ENCODE measurements at places on chromosomes 6 and 20.

DNA sequence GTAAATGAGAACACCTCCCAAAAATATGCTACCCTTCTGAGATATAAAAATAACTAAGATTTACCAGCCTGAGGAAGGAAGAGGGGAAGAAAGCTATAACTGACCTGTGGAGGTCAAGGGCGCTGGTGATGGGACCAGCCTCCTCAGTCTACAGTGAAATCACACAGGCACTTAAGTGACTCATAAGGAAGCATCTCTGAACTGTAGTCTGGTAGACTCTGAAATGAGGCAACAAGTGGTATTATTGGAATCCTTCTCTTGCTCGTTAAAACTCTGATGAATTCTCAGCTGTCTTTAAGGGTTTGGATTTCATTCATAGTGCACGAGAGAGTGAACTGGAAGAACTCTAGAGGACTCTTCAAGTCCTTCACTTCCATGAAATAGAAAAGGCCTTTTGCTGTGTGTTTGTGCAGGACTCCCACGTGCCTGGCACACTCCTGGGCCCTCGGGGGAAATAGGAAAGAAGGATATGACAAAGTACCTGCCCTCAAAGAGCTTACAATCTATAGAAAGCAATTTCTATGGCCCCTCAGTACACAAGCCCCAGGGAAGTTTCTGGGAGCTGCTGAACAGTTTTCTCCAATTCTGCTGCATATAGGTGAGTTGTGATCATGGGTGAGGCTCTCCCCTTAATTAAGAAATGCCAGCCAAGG lies 231.8 kb upstream of the RREB1 start:
- peak; percentile 26 for DNase-seq

DNA sequence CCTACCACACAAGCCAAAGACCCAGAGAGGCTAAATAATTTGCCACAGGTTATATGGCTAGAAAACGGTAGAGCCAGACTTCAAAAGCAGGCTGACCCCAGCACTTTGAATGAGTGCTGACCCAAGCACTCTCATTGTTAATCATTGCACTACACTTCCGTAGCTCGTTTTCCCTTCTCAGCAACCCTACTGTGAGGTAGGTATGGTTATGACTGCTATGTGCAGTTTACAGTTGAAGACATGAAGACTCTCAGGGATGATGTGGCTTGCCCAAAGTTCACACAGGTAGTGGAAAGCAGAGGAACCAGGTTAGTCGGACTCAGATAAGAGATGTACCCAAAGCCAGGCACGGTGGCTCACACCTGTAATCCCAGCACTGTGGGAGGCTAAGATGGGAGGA lies 33.5 kb upstream of the RIMS4 start:
- no peak for DNase-seq

DNA sequence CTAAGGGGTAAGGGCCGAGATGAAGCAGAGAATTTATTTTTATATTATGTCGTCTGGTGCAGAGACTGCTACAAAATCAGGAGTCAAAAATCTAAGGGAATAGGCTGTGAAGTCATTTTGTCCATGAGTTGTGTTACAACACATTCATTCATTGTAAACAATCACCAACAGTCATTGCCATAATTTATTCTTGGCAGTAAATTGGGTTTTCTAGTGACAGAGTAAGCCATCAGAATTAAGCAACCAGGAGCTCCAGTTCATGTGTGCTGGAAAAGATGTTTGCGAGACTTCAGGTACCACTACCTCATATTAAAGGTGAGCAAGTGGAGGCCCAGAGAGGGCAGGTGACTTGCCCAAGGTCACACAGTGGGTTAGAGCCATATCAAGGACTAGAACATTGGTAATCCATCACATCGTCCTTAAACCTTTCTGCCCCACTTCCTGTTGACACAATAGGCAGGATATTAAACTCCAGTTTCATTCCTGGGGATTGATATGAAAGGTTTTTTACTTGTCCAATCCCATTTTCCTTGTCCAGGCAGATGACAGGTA lies 46.0 kb downstream of the E2F3 start:
- DNase-seq = no peak

DNA sequence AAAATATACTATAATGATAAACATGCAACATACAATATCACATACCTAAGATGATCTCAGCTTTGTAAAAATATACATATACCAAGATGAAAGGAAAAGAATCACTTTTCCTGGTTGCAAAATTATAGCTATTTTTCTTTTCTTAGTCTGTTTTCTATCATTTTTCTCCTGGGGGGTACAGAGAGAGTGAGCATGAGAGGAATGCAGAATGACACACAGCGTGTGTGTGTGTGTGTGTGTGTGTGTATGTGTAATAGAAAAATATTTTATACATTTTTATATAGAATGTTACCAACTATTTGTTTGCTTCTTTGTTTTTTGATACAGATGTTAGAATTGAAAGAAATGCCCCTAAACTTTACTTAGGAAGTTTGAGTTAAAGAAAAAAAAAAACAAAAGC lies 64.3 kb downstream of the FAM83B start:
- no peak for DNase-seq

GRCh38 chr6:16238057-16238962 lies at the start of gene GMPR:
TSS of gene GMPR (plus strand) at chr6:16238587. CDS start at chr6:16238694, 107 bp downstream.
- no peak for DNase-seq

GRCh38 chr20:38237381-38237780 lies 23.2 kb downstream of the KIAA1755 start:
- no peak for DNase-seq

GRCh38 chr6:13139119-13139518 lies 189.2 kb downstream of the TBC1D7 start:
- DNase-seq = no peak

GRCh38 chr6:71289802-71290175 lies 1.2 kb downstream of the OGFRL1 start:
- no peak for DNase-seq

GRCh38 chr6:53943395-53943794 lies 148.6 kb downstream of the LRRC1 start:
- no peak for DNase-seq

DNA sequence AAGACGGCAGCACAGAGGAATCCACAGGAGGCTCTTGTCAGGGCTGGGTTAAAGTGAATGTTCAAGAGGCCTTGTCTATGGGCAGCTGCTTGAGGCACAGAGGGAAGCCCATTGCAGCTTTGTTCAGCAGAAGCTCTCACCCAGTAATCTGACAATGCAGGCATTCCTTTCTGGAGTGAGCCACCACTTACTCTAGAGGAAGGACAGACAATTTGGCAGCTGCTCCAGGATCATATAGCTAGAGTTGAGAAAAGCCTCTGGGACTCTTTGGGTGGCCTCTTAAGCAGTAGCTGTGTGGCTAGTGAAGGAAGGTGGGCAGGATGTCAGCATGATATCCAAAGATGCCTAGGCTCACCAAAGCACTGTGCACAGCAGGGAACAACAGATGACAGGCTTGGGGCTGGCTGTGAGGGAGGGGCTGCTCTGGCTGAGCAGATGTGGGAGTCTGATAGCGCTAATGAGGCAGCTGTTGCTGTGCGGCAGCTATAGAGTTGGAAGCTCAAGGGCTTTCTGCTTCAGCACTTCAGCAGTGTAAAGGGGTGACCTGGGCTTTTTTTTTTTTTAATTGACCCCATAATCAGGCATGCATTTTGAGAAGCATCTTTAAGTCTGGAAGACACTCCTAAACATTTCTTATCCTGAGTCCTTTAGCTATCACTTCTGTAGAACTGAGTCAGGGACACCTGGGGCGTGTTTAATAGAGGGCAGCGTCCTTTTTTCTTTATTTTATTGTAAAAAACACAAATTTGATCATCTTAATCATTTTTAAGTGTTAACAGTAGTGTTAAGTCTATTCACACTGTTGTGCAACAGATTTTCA lies 27.2 kb downstream of the CMTR1 start:
- DNase-seq = no peak

DNA sequence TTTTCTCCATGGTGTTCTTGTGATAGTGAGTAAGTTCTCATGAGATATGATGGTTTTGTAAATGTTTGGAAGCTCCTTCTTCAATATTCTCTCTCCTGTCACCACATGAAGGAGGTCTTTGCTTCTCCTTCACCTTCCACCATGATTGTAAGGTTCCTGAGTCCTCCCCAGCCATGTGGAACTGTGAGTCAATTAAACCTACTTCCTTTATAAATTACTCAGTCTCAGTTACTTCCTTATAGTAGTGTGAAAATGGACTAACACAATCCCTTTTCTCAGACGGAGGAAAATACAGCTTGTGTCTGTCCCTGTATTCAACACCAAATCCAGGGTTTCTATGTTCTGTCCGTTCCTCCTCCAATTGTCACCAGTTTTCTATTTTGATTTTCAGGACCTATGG lies 181.0 kb downstream of the ALDH8A1 start:
- DNase-seq = no peak

DNA sequence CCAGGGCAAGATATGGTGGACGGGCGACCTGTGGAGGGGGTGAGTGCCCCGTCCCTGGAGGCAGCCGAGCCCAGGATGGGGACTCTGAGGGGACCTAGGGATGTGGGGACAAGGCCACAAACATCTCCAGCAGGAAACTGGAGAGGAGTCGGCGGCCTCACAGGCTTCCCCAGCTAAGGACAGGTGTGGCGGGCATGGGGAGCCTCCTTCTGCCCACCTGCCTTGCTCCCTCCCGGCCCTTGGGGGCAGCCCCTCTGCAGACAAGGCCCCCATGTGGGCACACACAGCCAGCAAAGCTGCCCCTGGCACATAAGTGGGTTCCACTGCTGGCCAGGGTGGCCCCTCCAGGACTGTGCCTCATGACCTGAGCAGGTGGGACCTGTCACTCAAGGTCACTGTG lies 4.6 kb downstream of the CHRNA4 start:
- DNase-seq = no peak

- DNase-seq = peak; percentile 10
These were observed 726 bp downstream of the FLRT3 start for GRCh38 chr20:14336686-14337085.

- no peak for DNase-seq
These were observed 36.4 kb upstream of the FAM83B start for GRCh38 chr6:54810147-54810546.

- DNase-seq = no peak
These were observed 193.2 kb downstream of the TBC1D7 start for GRCh38 chr6:13135152-13135551.

- DNase-seq = no peak
These were observed 375.7 kb downstream of the TENT5A start for GRCh38 chr6:81376745-81377144.

- DNase-seq = no peak
These were observed 84.7 kb upstream of the MYLIP start for GRCh38 chr6:16044211-16044643.

- peak; percentile 76 for DNase-seq
These were observed 74.4 kb upstream of the CHD6 start for GRCh38 chr20:41692479-41693135.

GRCh38 chr20:19257865-19258264 lies 45.4 kb downstream of the SLC24A3 start:
- DNase-seq = no peak

DNA sequence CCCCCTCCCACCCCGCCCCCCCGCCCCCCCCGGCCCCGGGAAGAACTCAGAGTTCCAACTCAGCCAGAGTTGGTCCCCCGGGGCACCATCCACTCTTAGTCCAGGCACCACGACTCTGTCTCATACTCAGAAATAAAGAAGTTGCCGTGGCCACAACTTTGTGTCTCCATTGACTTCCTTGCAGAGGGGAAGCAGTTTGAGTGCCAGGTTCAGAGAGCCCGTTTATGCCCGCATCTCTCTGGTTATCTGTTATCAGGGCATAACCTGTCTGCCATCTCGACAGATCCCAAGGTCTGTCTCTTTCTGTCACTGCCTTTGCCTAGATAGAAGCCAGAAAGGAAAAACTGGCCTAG lies 605 bp downstream of the CDC5L start:
- no peak for DNase-seq

GRCh38 chr6:161242113-161242512 lies 31.7 kb downstream of the AGPAT4 start:
- DNase-seq = no peak

- no peak for DNase-seq
These were observed 352.5 kb downstream of the HDGFL1 start for GRCh38 chr6:22921828-22922227.

DNA sequence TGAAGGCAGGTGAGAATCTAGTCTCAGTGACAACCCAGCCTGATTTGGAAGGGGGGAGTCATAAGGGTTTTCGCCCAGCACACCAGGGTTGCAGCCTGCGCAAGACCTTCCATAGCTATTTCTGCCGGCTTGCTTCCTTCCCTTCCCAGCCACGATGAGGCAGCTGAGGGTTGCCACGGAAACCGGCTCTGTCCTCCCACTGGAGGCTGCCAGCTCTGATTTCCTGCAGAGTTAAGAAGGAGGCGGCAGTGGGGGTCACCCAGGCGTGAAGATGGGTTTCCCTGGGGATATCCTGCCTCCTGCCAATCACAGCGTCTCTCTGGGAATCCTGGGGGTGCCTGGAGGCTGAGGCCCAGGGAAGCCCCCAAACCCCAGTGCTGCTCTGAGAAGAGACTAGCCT lies 23.1 kb upstream of the KCNB1 start:
- peak; percentile 54 for DNase-seq

- no peak for DNase-seq
These were observed 44.1 kb downstream of the BLOC1S5 start for GRCh38 chr6:8020083-8020482.

GRCh38 chr6:4732691-4733315 lies 43.4 kb upstream of the CDYL start:
- DNase-seq = peak; percentile 88

- DNase-seq = no peak
These were observed 141.3 kb upstream of the INSM1 start for GRCh38 chr20:20226554-20226953.

- no peak for DNase-seq
These were observed 84.7 kb downstream of the DLGAP4 start for GRCh38 chr20:36390719-36391415.

DNA sequence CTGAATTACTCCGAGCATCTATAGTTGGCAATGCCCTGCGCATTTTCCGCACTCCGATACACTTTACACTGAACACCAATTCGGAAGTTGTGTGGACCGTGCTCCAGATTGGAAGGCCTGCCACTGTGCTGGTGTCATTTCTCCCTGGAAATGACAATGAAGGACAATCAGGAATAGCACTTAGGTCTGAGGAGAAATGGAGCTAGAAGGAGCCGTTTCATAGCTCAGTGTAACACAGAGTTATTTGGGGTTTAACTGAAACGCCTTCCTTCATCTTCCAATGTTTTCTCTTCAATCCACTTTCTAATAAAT lies 501 bp upstream of the PLA2G7 start:
- DNase-seq = no peak

DNA sequence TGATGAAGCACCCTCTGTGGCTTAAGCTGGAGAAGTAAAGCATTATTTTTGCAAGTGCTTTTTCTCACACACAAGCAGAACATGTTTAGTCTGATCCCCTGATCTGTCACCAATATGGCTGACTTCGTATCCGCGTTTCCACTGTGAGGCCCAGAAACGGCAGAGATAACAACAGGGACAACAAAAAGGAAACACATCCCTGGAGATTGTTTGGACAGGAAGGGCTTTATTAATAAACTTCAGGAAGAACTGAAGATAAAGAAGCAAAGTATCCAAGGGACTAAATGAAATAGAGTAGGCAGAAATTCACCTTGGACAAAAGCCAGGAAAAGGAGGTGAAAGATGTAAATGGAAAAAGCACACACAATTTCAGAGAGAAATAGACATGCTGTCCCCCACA lies 49.2 kb downstream of the RARS2 start:
- DNase-seq = no peak
